Esophagus muscularis mucosa (tissue), 4 donors: ENCODE measurements at places on chromosomes 6 and 20. TPM values are rescaled to one million over a fixed set of nuclear protein-coding genes. Genes with fewer than 3 reads are reported as not detected.

The JPH2 gene
- 187 TPM for total RNA-seq

The KHDC1L gene
- total RNA-seq: not detected

The RAET1G gene
- not detected for total RNA-seq

The STMND1 gene
- total RNA-seq: not detected

The PTPN1 gene
- 47.6 TPM for total RNA-seq

DNA sequence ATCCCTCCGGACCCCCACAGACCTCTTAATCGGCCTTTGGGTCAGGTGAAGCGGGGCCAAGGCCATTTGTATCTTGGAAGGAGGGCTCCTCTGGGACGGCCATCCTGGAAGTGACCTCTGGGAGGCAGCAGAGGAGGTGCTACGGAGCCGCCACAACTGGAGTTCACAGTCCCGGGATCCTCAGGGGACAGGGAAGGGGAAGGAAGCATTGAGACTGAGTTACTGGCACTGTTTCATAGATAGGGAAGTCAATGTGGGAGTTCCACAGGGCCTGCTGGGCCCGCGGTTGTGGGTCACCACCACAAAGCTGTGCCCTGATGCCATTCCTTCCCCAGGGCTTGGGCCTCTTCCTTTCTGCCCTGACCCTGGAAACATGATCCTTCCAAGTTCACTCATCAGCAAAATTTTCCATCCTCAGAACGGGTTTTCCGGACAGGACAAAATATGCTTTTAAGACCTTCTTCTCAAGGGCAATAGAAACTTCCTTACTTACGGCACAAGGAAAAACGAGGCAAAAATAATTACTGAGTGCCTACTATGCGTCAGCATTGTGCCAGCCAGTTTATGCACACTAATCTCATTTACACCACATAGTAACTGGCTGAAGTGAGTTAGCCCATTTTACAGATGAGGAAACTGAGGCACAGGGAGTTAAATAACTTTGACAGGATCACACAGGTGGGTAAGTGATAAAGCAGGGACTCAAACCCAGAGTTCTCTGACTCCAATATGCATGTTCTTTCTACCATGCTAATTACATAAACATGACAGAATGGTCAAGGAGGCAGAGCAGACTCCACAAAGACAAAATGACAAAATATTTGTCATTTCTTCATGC is 143.8 kb downstream of the UNC5CL start:
- no peak for DNase-seq

DNA sequence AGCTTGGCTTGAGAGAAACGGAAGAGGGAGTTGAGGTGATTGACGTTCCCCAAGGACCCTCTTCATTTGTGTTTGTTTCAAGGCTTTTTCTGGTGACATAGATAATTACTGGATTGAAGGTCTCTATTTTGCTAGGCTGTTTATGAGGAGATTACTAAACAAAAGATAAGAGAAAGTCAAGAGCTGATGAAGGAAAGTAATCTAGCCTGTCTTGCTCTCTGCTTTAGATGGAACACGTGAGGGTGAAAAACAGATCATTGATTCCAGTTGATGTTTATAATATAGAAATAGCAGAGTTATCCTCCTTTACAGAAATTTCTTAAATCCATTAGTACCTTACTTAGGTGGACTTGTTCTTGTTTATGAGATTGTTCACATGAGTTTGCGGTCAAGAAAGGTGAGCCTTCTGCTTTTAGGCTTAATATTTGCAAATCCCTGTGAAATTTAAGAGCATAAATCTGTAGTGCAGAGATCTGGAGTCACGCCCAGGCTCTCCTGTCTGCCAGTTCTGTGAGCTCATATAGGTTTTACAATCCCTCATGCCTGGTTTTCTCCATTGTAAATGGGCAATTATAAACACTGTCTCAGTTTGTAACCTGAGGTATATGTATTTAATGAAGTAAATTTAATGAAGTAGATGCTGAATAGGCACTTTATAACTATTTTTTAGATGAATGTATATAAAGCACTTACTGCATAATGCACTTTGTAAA is 272.8 kb downstream of the NKAIN2 start:
- DNase-seq: no peak

- no peak for DNase-seq
These were observed 48.1 kb upstream of the BMP2 start for GRCh38 chr20:6719369-6719721.

DNA sequence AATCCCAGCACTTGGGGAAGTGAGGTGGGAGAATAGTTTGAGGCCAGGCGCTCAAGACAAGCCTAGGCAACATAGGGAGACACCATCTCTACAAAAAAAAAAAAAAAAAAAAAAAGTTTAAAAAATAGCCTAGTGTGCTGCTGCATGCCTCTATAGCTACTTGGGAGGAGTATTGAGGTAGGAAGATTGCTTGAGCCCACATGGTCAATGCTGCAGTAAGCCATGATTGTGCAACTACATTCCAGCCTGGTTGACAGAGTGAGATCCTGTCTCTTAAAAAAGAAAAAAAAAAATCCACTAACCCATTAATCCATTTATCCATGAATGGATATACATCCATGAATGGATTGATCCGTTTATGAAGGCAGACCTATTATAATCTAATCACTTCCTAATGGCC is 1064.6 kb upstream of the EYS start:
- DNase-seq: no peak

- DNase-seq: no peak
These were observed 78.3 kb upstream of the OPRM1 start for GRCh38 chr6:153960741-153961140.

GRCh38 chr6:170221753-170222400 is 69.0 kb downstream of the DLL1 start:
- no peak for DNase-seq

DNA sequence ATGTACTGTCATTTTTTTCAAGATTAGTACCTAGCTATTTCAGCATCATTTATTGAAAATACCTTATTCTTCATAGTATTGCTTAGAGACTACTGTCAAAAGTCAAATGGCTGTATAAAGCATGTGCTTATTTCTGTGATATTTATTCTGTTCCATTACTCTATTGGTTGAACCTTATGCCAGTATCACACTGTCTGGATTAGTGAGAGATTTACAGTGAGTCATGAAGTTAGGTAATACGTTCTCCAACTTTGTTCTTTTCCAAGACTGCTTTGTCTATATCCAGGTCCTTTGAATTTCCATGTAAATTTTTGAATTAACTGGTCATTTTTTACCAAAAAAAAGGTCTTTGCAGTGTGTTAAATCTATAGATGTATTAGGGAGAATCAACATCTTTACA is 18.6 kb upstream of the RNF217 start:
- no peak for DNase-seq

DNA sequence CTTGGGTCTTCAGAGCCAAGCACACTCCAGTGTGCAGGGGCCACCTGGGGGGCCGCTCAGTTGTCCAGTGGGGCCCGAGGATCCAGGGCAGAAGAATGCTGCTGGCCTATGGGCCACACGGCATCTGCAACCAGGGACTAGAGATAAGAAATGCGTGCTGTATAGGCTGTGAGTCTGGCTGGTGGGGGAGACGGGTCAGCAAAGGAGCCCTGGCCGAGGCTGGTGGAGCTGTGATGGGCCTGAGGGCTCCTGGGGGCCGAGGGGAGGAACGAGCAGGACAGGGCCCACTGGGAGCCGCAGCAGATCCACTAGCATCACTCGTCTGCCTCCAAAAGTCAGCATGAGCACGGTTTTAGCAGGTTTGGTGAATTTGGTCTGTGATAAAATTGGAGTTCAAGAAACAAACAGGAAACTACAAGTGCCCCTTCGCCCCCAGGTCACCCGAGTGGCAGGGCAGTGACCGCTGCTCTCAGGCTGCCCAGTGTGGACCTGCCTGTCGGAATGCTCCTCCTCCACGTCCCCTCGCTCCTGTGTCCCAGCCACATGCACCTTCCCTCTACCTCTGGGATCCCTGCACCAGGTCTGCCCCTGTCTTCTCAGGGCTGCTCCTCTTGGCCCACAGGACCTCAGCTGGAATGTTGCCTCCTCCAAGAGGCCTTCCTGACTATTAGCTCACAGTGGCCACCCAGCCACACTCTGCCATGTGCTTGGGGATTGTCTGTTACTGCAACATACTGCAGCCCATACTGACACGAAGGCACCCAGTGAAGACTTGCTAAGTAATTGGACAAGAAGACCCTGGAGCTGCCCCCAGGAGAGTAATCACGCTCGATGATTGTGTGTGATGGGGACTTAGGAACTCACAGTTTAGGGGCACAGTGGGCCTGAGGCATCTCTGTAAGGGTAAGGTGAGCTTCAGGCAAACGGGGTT is 10.9 kb downstream of the ACSS1 start:
- no peak for DNase-seq

DNA sequence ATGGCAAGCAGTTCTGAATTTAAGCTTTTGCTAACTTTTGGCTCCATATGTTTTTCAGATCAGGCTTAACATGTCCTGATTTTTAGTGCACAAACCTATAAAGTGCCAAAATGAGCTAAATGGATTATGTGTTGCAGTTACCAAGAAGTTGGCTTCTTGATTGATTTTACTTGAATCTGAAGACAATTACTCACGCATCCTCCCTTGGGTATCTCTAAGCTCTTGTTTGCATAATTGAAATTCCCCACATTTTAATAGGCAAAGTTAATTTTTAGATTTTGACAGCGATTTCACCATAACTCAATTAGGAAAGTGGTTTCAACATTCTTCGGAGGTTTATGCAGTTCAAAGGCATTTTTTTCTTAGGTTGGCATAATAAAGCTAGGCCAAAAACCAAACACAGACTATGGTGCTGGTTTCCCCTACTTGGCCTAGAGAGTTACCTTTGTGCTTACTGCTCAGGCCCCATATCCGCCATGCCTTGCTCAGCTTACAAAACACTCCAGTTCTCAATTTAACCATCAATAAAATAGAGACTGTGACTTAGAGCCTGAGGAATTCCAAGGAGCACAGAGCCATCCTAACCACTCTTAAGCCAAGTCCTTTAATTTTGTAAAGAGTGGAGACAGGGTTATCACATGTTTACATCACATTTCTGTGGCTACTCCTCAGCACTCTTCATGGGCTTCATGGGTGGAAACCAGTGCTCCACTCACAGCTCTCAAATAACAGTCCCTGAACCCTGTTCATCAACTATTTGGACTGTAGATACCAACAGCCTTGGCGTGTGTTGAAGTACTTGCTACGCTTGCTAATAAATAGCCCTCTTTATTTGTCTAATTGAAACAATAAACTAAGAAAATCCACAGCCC is 32.1 kb downstream of the LAMA4 start:
- DNase-seq: no peak

- DNase-seq: no peak
These were observed 170.2 kb downstream of the NFATC2 start for GRCh38 chr20:51372176-51372803.

DNA sequence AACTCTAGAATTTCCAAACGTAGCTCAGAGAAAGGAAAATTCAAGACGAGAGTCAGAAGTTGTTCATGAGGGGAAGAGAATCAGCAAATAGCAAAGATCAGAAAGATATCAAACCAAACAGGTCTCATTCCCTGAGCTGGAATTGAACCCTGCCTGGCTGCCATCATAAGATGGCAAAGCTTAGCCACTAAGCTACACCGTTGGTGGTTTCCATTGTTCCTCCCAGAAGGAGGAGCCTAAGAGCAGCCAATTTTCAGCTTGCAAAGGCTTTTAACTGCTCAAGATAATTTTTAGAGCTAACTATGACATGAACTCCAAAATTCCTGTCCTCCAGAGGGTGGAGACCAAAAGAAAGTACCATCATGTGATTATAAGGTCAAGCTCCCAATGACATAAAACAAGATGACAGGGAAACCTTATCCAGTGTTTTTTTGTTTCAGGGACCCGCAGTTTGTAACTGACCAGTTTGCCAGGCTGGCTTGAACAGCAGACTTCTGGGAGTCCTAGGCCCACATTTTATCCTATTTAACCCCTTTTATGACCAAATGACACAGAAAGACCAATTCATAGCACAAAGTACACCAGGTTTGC is 55.9 kb downstream of the COL11A2 start:
- DNase-seq: no peak

DNA sequence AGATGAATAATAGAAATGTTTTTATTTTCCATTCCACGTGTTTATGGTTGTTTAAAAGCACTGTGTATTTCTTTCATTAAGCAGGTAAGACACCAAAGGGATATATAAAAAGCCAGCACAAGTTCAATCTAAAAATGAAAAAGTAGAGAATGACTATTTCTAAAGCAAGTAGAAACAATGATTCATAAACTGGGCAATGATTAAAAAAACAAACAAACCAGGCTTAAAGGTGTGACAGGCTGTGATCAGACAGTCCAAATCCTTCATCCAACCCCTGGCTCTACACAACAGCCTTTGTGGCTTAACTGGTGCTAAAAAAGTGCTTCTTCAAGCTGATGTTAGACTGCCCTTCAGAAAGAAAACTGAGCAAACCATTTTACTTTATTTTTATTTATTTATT is 45.7 kb upstream of the TSHZ2 start:
- no peak for DNase-seq

DNA sequence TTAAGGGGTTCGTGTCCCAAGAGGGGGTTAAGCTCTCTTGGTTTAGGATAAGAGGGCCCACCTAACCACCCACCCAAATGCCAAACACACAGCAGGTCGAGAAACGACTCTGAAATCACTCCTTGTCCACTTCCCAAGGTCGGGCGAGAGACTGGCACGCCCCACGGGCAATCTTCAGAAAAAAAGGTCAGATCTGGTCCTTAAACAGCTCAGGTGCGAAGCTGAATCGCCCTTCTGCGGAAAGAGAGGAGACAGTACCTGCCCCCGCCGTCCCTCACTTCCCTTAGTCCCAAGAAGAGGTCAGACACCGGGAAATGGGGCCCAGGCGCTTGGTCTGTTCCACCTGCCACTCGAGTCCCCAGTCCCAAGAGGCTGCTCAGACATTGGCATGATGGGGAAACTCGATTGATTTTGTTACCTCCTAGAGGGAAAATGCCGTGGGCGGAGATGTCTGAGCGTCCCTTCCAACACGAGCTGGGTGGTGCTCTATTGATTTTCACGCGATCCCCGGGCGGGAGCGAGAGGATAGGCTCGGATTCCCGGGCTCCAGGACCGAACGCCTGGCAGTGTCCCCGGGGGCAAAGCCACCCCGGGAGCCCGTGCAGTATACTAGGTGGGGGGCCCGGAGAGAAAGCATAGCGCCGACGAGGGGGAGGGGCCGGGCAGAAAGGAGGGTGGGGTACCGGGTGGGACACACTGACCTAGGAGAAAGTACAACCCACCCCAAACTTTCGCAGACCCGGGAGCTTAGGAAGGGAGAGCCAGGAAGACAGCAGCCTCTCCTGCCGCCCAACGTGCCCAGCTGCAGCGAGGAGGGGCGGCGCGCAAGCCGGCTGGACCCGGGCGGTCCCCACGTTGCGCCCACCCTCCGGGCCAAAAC is 1.1 kb upstream of the SAMD5 start:
- no peak for DNase-seq
